CD4-positive, alpha-beta T cell treated with Interleukin-1 beta for 1 hour (primary cell): ENCODE measurements at places on chromosomes 7 and 10.

GRCh38 chr7:83058667-83059066 lies 104.0 kb downstream of the PCLO start:
- no peak for DNase-seq

- DNase-seq = no peak
Measured at GRCh38 chr10:102310361-102311024, 65.2 kb downstream of the GBF1 start.

GRCh38 chr10:69413221-69413865 lies 3.4 kb downstream of the TACR2 start:
- DNase-seq = peak; percentile 35

GRCh38 chr7:91357379-91357778 lies 93.1 kb downstream of the FZD1 start:
- DNase-seq = no peak

DNA sequence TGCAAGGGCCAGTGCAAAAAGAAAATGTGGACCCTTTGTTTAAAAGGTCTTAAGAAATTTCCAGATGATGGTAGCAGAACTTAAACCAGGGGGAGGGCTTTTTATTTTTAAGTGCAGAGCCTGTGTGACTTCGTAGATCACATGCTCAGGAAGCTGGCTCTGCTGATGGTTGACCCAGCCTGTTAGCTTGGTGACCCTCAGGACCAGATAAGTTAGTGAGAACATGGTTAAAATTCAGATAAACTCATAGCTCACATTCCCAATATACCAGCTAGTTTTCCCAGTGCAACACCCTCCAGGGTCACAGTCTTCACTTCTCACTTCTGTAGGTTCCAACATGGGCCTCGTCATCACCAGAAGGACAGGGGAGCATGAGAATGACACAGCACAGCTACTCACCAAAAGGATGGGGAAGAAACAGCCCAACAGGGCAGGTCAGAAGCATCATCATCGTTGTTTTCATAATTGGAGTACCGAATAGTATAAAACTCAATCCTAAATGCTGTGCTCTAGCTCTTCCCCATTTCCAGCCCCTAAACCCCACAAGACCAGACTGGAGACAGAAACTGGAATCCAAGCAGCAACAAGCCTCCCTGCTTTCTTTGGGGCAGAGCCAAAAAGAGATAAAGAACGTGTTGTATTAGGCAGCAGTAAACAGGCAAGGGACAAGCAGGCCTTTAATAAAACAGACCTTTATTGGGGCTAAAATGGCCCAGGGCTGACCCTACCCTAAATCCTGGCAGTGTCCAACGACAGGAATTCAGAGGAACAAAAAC lies 102.2 kb upstream of the ANKRD1 start:
- no peak for DNase-seq

- DNase-seq = no peak
Measured at GRCh38 chr7:37065779-37066271, 341.5 kb upstream of the AOAH start.

DNA sequence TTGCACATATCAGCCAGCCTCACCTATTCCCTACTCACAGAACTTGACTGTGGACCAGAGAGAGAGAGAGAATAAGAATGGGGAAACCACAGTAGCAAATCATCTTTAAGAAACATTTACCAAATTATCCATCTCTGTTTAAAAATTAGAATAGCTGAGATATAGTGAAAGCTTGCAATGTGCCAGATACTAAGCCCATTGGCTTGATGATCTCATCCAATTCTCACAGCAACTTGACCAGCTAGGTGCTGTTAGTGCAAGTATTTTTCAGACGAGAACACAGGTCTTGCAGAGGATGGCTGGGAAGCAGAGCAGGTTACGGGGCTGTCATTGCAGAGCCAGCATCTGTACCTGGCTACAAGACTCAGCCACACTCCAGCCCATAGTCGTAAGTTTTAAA lies 50.9 kb downstream of the KLF6 start:
- no peak for DNase-seq

DNA sequence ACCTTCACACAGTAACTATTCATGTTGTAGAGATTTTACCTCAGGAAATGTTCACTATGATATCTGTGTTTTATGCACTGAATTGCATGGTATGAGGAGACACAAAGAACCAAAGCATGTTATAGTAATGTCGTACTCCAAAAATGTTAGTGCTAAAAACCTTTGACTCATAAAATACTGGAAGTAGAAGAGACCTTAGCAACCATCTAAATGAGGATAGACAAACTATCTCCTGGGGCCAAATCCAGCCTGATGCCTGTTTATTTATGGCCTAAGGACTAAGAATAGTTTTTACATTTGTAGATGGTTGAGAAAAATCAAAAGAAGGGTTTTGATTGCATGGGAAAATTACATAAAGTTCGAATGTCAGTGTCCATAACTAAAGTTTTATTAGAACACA lies 535.1 kb downstream of the INHBA start:
- DNase-seq = no peak

DNA sequence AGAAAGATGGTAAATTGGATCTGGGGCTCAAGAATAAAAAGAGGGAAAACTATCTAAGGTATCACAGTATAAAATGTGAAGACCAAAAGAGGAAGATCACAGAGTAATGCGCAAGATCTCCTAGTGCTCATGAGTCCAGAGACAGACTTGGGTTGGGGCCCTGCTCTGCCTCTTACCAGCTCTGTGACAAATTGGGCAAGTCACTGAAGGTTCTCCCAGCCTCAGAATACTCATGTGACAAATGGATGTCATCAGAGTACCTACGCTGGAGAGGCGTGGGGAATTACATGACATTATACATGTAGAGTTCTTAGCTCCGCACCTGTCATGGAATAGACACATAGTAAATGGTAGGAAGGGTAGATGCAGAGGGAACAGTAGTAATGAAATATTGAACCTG lies 124.4 kb downstream of the DOCK4 start:
- DNase-seq = peak; percentile 71

DNA sequence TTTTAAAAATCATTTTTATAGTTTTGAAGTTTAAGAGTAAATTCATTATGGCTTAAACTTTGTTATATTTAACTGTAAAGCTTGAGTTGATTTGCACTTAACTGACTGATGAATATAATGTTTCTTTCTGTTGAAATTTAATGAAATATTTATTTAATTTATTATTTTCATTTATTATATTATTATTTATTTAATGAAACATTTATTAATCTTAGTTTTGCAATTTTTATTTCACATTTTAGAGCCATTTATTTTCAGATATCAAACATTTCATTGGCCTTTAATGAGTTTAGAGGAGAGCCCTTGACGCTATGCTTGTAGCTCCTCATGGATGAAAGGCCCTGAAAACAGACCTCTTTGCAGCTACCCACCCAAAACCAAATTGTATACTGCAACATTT lies 570.0 kb downstream of the LRMDA start:
- DNase-seq = no peak

GRCh38 chr7:20786049-20786412 lies 655 bp downstream of the SP8 start:
- no peak for DNase-seq

DNA sequence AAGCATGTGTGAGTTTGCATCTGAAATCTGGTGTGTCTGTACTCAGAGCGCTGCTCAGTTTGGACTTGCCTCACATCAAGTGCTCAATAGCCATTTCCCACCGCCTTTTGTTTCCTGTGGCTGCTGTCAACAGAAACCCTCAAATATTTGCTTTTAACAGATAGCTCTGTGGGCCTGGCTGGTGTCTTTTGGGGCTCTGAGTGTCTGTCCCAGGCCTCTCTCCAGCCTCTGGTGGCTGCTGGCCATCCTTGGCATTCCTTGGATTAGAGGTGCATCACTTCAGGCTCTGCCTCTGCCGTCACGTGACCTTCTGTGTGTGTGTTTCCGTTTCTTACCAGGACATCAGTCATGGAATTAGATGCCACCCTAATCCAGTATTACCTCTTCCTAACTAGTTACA lies 9.3 kb downstream of the YKT6 start:
- no peak for DNase-seq

- no peak for DNase-seq
Measured at GRCh38 chr7:144484445-144484844, 81.0 kb upstream of the NOBOX start.

DNA sequence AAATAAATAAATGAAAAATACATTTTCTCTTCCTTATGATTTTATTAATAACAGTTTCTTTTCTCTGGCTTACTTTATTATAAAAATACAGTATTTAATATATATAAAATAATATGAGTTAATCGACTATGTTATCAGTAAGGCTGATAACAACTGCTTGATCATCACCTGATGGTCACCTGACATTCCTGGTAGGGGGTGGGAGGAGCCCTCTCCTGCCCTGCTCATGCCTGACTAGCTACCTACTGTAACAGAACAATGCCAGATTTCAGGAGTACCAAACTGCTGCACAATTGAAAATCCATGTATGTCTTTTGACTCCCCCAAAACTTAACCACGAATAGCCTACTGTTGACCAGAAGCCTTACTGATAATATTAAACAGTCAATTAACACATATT lies 1.3 kb upstream of the APBB1IP start:
- DNase-seq = no peak

GRCh38 chr7:100444311-100445278 lies 8.3 kb upstream of the PPP1R35 start:
- DNase-seq = peak; percentile 38

DNA sequence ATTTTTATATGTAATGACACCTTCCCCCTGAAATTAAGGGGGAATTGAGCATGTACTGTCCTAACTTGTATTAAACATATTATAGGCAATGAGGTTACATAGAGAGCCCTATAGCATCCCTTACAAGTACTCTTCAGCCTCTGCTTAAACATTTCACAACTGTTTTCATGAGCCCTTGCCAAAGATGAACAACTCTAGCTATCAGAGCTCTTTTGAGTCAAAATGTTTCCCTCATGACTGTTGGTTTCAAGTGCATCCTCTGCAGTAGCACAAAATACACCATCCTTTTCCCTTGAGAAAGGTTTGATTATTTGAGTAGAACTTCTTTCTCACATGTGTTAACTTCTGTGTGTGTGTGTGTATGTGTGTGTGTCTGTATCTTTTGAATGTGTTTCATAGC lies 1157.6 kb upstream of the CELF2 start:
- no peak for DNase-seq

- no peak for DNase-seq
Measured at GRCh38 chr10:87664276-87664701, 4.6 kb downstream of the PAPSS2 start.

DNA sequence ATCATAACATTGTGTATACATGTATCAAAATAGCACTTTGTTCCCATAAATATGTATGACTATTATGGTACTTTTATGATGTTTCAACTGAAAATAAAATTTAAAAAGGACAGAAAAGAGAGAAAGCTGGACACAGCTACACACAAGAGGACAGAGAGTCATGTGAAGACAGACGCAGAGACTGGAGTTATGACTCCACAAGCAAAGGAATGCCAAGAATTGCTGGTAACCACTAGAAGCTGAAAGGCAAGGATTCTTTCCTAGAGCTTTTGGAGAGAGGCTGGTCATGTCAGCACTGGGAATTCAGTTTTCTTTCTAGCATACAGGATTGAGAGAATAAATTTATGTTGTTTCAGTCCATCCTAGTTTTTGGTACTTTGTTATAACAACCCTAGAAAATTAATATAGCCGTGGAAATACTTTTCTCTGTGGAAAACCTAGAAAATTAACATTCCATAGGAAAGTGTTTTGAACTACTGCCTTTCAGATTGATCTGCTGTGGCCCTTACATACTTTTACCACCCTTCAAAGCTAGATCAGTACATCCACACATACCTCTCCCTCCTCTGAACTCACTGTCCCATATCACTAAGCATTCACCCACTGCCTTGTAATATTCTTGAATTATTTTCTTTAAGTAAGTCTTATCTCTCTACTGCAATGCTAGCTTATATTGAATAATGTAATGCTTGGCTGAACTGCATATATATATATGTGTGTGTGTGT lies 575.3 kb downstream of the IPMK start:
- no peak for DNase-seq

GRCh38 chr7:102216573-102217314 lies 69.9 kb upstream of the SH2B2 start:
- DNase-seq = no peak

DNA sequence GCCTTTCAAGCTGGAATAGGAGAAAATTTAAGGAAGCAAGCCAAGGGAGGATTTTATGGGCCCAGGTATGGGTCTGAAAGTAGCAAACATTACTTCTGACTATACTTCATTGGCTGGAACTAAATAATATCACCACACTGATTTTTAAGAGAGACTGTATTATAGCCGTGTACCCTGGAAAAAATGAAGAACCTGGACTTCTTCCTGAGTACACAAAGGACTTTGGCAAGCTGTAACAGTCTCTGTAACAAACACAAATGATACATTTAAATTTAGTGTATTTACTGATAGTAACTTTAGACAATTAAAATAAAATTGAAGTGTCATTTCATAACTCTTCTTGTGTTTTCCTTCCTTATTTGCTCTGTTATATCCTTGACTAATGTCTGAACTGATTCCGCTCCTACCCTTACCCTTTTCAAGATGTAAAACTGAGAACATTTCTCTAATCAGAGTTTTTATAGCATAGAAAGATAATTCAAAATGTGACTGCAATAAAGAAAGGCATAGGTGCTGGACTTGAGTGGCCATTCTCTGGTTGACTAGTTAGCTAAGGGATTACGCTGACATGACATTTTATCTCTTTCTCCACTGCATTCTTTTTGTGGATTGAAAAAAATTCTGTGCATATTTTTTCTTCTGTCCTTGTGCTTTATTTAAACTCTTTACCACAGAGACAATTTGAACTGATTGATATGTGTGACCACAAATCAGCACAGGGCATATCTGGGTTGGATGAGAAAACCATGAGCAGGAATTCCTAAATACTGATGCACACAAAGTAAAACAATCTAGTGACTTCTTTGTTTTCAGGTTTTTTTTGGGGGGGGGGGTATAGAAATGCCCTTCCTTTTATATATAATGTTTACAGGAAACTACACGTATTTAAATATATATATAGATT lies 349.7 kb downstream of the MDFIC start:
- DNase-seq = no peak

GRCh38 chr7:79308192-79308591 lies 145.3 kb downstream of the MAGI2 start:
- DNase-seq = no peak

- no peak for DNase-seq
Measured at GRCh38 chr7:45401155-45401554, 173.0 kb upstream of the ADCY1 start.

GRCh38 chr10:73799899-73800559 lies 11.4 kb downstream of the NDST2 start:
- no peak for DNase-seq
